ENCODE measurements at places on chromosomes 3 and 15.

GRCh38 chr3:159843840-159844730, 144.6 kb upstream of the IL12A start:
- DNase-seq, result no peak

DNA sequence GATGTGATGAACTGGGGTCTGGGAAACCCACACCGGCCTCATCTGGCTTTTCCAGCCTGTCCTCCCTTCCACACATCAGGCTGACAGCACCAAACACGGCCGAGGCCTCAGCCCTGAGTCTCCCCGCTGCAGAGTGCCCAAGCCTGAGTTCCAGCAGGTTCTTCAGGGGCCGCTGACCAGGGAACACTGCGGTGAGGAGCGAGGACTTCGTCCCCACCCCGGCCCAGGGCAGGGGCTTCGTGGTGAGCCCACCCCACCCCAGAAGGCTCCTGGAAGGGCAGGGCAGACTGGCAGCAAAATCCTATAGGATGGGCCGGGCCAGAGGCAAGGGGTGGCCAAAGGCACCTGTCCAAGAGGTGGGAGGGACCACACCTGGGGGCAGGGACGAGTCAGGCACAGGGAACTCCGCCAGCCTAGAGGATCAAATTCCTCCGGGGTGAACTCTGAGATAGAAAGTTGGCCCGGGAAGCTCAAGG, at the start of gene SLC51A:
TSS of gene SLC51A (plus strand) at position 446 of the 476 bp plus-strand sequence. CDS start 179 bp downstream, outside the sequence.
- no peak for DNase-seq

DNA sequence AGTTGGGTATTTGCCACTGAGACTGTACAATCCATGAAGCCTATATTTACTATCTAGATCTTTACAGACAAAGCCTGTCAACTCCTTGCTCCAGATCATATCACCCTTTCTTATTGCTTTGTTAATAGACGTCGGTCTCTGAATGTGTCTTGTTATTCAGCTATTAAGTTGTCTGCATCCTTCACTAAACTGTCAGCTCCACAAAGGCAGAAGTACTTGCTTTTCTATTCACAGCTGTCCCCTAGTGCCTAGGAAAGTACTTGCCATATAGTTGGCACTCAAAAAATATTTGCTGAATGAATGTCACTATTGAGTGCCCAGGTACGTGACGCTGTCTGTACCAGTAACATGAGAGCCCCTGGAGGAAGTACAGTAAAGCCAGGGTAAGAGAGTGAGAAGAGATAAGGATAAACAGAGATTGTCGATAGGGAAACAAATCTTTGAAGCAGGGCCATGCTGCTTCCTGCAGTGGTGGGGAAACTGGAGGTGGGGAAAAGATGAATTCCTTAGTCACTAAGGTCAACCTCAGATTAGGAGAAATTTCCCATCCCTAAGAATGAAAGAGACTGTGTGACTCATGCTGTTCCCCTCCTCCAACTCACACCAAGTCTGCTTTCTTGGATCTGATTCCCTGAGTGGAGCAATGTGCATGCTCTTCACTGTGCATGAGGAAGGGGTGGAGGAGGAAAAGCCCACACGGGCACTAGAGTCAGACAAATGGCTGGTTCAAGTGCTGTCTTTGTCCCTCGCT, 36.3 kb downstream of the PRICKLE2 start:
- no peak for DNase-seq

DNA sequence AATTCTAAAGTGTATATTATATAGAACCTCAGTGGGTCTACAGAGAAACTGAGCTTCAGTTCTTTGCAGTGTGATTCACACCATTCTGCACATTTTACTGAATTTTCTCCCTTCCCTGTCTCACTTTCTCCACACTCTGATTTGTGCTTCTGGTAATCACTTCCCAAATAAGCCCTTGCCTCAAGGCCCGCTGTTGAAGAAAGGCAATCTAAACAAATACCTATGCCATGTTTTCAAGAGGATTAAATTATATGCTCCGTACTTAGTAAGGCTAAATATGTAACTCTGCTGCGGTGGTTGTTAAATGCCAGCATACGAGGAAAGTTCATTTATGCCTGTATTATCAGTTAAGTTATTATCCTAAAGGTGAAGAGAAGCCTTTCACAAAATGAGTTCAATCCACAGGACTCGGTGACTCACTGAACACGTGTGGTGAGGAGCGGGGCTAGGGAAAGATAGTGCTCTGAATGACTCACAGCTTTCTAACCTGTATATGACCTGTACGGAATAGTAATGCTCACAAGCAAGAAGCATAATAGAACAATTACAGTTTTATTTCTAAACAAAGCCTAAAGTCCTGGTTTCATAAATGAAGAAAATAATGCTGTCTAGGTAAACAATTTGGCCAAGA, 25.1 kb downstream of the CNTN6 start:
- DNase-seq, result no peak

GRCh38 chr3:19202303-19202702, 54.0 kb downstream of the KCNH8 start:
- no peak for DNase-seq

DNA sequence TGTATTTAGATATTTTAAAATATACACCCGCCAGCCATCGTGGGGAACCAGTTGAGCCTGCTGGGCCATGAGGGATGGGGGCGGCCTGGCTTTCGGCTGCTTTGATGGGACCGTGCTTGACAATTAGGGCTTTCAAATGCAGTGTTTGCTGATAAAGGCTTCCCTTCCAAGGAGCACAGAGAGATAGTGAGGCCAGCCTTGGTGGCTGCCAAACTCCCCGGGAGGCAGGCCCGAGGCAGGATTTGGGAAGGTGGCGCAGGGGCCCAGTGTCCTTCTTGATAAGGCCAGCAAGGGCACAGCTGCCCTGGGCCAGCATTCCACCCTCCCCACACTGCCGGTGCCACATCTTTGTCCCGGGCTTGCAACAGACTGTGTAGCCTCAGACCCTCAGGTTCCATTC, 75.6 kb downstream of the LINGO1 start:
- DNase-seq, result no peak

GRCh38 chr15:90706394-90707327, 10.5 kb upstream of the BLM start:
- no peak for DNase-seq

- DNase-seq, result no peak
Measured at GRCh38 chr3:123449997-123450604, 1.2 kb upstream of the ADCY5 start.

DNA sequence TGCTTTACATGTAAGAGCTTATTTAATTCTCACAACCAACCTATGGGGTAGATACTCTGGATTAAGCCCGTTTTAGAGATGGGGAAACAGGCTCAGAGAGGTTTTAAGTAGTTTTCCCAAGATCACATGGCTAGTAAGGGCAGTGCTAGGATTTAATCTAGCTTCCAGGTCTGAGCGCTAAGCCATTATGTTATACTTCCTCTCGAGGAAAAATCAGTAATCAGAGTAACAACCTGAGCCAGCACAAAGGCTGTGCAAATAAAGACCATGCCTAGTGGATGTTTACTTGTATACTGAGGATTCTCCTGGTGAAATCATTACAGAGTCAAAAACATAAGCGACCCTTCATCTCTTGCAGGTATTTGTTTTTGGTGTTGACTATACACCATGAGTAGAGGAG, 9.0 kb downstream of the FSTL1 start:
- DNase-seq, result no peak

DNA sequence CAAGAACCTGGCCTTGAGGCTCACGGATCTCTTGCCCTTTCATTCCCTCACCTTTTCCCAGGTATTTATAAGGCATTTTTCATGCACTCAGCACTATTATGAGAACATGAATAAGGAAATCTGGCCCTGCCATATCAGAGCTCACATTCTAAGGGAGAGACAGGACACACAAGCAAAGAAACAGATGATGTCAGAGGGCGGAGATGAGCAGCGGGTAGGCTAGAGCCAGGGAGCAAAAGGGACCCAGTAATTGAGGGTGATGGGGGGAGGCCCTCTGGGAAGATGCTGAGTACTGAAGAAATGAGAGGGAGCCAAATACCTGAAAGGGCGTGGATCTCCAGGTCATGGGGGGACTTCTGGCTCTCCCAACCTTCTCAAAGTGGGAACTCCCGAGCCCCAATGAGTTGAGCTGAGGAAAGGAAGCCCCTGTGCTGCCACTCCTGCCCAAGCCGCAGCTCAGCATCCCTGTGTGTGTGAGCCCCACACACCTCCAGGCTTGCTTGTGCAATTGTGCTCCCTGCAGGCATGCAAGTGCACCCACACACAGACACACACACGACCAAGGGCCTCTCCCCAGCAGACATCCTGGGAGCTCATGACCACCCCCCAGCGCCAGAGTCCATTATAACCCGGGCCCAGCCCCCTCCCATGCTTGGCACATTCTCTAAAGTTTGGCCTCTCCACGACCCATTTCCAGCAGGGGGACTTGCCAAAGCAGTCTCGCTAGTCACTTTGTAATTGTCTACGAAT, 81.4 kb upstream of the PXYLP1 start:
- no peak for DNase-seq

GRCh38 chr3:122324871-122325323, at the start of gene CSTA:
CSTA (plus strand) TSS chr3:122325248; CDS start chr3:122325293, 45 bp downstream.
- DNase-seq, result no peak

DNA sequence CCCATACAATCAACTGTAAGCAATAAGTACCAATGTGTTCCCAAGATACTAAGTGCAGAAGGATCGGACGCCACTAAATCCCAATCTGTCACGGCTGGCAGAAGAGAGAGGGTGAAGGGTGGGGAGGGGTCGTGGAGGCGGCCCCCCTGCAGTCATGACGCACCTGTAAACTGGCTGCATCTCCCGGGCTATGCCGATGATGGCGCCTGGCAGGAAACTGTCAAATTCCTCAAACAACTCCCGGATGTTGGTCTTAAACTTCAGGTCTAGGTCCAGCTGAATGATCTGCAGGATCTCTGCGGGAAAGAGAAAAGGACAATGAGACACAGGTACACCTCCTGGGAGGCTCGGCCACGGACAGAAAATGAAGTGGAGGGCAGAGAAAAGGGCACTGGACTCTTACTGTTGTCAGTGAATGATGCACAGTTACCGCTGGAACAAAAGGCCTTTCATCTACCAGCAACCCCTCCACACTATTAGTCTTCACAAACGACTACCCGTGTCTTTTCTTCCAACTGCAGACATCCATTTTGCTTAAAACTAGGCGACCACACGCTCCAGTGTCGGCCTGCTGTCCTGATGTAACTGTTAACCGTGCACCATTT, 114.6 kb downstream of the XXYLT1 start:
- no peak for DNase-seq

- DNase-seq, result no peak
Measured at GRCh38 chr3:50339485-50340146, 1.0 kb downstream of the RASSF1 start.

DNA sequence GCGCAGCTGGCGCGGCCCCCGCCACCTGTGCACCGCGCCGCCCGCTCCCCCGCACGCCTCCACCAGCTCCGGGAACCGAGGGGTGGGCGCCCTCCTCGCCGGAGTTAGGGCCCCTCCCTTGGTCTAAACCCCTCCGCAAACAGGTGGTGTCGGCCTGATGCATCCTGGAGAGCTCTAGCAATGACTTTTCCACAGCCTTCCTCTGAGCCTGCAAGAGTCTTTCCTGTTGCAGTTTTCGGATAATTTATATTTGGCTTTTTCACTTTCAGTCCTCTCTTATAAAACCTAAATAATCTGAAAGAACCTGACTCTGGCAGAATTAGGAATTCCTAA, 334 bp upstream of the IGSF11 start:
- DNase-seq, result no peak

DNA sequence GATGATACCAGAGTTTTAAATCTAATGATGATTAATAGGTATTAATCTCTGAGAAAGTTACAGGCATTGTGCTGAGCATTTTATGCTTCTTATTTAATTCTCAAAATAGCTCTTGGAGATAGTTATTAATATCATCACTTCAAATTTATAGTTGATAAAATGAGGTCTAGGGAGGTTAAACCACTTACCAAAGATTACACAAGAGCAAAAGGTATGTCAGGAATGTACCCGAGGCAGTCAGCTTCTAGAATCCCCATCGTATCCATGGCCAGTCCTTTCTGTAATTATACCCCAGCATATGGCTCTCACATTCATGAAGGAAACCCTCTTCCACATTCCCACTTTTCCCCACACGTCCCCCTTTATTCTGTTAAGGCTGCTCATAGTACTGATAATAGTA, 421.3 kb downstream of the PYDC2 start:
- no peak for DNase-seq

DNA sequence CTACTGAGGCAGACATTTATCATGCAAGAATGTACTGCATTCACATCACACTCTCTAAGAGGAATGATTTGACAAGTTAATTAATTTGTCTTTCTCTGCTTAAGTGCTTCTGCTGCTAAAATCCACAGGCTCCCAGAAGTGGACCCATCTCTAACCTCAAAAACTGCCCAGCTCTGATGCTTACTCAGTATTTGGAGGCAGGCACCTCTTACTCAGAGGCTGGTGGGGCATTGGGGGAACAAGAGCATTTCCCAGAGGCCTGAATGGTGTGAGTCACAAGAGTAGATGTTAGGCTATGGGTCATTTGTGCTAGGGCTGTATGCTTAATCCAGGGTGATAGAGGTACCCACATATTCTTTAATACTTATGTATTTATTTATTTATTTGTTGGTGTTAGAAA, 34.4 kb upstream of the HCN4 start:
- no peak for DNase-seq

- peak; percentile 35 for DNase-seq
Measured at GRCh38 chr15:23565395-23566070, at the start of gene MKRN3. MKRN3 (plus strand) TSS chr15:23565674; CDS start chr15:23565783, 109 bp downstream.

- no peak for DNase-seq
Measured at GRCh38 chr15:93180128-93180527, 91.1 kb upstream of the RGMA start.

- no peak for DNase-seq
Measured at GRCh38 chr3:72544239-72544638, 304.0 kb downstream of the SHQ1 start.

GRCh38 chr3:21938267-21938681, 187.3 kb upstream of the ZNF385D start:
- no peak for DNase-seq

- no peak for DNase-seq
Measured at GRCh38 chr15:91243826-91244225, 143.8 kb downstream of the SV2B start.

- no peak for DNase-seq
Measured at GRCh38 chr3:32424581-32425250, 33.1 kb downstream of the CMTM7 start.

- DNase-seq, result peak; percentile 12
Measured at GRCh38 chr3:31704591-31705179, 172.0 kb downstream of the STT3B start.

DNA sequence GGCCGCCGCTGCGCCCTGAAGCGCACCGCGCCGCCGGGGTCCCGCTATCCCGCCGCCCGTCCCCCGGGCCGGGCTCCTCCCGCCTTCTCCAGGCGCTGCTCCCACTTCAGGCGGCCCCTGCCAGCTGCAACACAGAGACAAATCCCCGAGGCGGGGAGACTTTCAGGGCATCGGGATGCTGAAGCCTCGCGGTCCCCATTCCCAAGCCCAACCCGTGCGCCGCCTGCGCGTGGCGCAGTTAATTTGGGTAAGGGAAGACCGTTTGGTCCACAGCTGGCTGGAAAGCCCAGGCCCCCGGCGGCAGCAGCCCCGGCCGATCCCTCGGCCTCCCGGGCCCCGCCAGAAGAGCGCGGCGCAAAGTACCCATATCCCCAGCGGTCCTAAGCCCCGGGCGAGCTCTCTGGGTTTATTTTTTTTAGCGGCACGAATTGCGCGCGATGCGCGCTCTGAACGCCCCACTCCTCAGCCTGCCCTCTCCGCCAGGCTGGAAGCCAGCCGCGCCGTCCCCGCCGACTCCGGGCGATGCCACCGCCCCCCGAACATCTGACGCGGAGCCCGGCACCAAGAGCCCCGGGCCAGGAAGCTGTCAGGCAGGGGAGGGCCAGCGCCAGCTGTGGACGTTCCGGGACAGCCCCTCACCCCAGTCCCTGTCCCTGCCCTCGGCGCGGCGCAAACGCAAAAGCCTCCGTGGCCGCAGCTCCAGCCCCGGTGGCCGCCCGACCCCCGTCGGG, 517 bp downstream of the FBN1 start:
- DNase-seq, result no peak
